Inflammatory macrophage (primary cell): ENCODE measurements at places on chromosomes 6 and 20.
A peak's percentile ranks its signal among the peaks of the same experiment; 100 is the strongest.

DNA sequence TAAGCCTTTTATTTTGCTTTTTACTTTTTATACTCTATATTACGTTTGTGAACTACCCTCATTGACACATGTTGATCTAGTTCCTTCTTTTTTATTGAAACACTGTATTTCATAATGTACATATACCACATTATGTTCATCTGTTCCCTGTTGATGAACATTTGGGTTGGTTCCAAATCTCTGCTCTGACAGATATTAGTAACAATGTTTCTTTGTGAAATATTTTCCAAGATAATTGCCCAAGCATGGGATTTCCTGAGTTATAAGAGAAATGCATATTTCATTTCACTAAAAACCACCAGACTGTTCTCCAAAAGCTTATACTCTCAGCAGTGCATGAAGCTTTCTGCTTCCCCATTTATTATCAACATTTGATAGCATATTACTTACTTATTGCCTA is 44.2 kb upstream of the TNFRSF21 start:
- DNase-seq = peak; percentile 64

GRCh38 chr20:10728873-10729670 is 55.3 kb upstream of the JAG1 start:
- no peak for DNase-seq

GRCh38 chr6:43216200-43216599 is 13.1 kb downstream of the DNPH1 start:
- no peak for DNase-seq

DNA sequence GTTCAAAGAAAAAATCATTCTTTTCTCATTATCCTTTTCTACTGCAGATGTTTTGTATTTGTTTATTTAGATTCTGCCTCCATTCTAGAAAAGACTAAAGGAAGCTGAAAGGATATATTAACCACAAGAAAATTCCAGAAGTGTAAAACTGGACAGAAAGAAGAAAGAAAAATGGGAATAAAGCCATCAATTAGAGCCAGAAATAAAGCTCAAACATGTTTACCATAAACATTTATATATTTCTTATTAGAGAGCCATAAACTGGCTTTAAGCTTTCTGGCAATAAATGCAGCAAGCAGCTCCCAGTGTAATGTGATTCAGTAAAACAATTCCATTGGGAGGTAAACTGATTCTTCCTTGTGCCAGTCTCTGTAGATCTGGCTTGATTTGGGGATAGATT is 244.1 kb downstream of the PTPRK start:
- DNase-seq = no peak

DNA sequence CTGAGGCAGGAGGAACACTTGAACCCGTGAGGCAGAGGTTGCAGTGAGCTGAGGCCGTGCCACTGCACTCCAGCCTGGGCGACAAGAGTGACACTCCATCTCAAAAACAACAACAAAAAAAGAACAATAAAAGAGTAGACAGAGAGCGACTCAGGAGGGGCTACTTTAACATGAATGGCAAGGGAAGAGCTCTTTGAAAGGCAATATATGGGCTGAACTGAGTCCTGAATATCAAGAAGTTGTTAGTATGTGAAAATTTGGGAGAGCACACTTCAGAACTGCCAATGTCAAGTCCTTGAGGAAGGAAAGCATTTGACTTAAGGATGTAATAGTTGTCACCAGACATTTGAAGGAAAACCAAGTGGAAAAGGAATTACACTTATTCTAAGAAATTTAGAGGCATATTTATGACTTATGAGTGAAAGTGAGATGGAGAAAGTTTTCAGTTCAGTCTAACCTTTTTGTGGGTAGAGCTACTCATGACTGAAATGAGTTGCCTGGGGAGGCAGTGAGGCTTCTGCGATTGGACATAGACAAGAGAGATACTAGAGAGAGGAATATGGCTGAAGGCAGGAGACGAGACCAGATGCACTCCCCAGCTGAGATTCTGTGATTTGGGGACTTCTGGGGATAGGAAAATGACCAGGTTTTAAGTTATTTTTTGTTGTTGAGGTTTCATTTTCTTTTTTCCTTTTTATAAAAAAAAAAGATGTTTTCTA is 48.6 kb upstream of the SLC16A10 start:
- no peak for DNase-seq
